T-helper 2 cell treated with Interferon-gamma antibody and Interleukin-4, amounts not matched to agents 5 μg/mL and 100 μg/mL, for 36 hours (primary cell): ENCODE measurements at places on chromosomes 6 and 20.

DNA sequence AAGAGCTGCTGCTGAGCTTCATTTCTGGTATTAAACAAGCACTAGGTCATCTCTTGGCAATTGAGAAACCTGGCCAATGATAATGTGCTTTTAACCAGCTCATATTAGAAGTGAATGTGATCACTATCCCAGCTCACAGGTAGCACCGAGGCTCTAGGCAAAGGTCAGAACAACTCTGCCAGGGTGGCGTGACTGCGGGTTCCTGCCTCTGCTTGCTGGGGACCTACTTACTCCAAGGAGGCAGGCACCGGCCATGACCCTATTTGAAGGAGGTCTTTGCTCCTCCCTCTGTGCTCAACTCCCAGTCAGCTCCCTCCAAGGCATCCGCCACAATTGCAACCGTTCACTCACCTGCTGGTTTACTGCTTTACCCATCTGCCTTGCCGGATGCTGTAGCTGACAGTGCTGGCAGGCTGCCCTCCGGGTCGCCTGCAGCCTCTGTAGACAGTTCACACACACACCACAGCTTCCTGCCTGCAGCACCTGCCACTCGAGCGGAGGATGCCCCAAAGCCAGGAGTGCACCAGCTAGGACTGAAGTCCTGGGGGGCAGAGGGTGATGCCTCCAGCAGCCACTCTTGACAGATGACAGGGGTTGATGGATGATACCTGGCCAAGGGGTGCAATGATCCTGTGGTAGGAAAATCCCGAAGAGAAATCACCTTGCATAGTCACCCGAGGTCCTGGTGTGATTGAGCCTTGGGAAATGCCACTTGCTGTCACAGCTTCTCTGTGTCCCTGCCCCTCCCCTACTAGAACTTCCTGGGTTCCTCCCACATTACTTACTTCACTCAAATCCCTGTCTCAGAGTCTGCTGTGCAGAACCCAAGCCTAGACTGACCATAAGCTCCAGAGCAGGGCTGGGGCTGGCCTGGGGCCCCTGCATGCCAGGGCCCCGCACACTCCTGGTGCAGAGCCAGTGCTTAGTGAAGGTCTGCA, 8.8 kb upstream of the VSX1 start:
- H3K4me1 ChIP-seq = peaks cover 19% of the 10 kb centered on the region
- H3K27ac ChIP-seq = peak overlapping the region; percentile 47
- DNase-seq = peak; percentile 32

- peaks cover 47% of the 10 kb centered on the region for H3K36me3 ChIP-seq
- peak overlapping the region; percentile 54 for H3K27ac ChIP-seq
- H3K4me1 ChIP-seq = peaks cover 60% of the 10 kb centered on the region
- H3K27me3 ChIP-seq = no peaks in the 10 kb centered on the region
- DNase-seq = no peak
Measured at GRCh38 chr6:31465718-31466117, 32.2 kb upstream of the MICB start.

DNA sequence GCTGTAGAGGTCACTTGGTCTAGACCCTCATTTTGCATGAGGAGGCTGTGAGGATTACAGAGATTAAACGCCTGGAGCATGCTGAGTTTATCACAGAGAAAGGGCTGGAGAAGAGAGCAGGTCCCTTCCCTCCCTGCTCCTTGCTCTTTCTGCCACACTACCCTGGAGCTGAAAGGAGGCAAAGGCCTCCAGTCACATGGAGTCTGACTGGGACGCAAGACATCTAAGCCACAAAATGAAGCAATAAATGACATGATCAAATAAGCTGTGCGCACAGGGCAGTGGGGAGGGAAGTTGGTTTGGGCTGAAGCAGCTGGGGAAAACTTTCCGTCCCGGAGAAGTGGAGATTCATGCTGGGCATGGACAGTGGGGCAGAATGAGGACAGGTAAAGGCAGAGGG, 33.3 kb downstream of the ATXN1 start:
- H3K27ac ChIP-seq = no peak overlapping the region
- H3K4me1 ChIP-seq = peaks cover 76% of the 10 kb centered on the region
- H3K27me3 ChIP-seq = no peaks in the 10 kb centered on the region
- H3K36me3 ChIP-seq = peaks cover 29% of the 10 kb centered on the region
- H3K4me3 ChIP-seq = no peak overlapping the region

- DNase-seq = no peak
- H3K36me3 ChIP-seq = no peaks in the 10 kb centered on the region
- H3K27me3 ChIP-seq = peaks cover 40% of the 10 kb centered on the region
- no peaks in the 10 kb centered on the region for H3K4me1 ChIP-seq
Measured at GRCh38 chr20:31476294-31476585, 1.2 kb downstream of the REM1 start.

GRCh38 chr20:48431653-48432493, 395.9 kb downstream of the PREX1 start:
- no peak overlapping the region for H3K27ac ChIP-seq
- no peak overlapping the region for H3K4me3 ChIP-seq
- no peak for DNase-seq

DNA sequence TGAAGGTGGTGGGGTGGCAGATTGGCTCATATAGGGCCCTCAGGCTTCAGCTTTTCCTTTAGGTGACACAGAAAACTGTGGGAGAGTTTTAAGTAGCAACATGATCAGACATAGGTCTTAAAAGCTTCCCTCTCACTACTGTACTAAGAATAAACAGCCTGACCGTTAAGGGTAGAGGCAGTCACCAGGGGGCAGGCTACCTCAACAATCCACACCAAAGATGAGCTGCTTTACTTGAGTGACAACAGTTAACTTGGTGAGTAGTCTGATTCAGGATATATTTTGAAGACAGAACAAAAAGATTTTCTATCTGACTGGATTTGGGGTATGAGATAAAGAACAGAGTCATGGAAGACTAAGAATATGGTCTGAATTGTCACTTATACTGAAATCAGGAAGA, 193.1 kb upstream of the SHLD1 start:
- H3K27me3 ChIP-seq = no peaks in the 10 kb centered on the region
- H3K4me3 ChIP-seq = no peak overlapping the region
- H3K27ac ChIP-seq = no peak overlapping the region
- peaks cover 9% of the 10 kb centered on the region for H3K4me1 ChIP-seq
- H3K36me3 ChIP-seq = peaks cover 42% of the 10 kb centered on the region
- peak; percentile 40 for DNase-seq

GRCh38 chr6:166389119-166389518, 6.4 kb upstream of the MPC1 start:
- H3K4me1 ChIP-seq = peaks cover 2% of the 10 kb centered on the region
- no peak for DNase-seq
- no peak overlapping the region for H3K4me3 ChIP-seq
- no peak overlapping the region for H3K27ac ChIP-seq
- H3K36me3 ChIP-seq = no peaks in the 10 kb centered on the region

- DNase-seq = no peak
- no peak overlapping the region for H3K4me3 ChIP-seq
- H3K27ac ChIP-seq = no peak overlapping the region
- H3K27me3 ChIP-seq = no peaks in the 10 kb centered on the region
- H3K4me1 ChIP-seq = no peaks in the 10 kb centered on the region
- H3K36me3 ChIP-seq = no peaks in the 10 kb centered on the region
Measured at GRCh38 chr20:61948586-61949362, 116.9 kb downstream of the TAF4 start.

DNA sequence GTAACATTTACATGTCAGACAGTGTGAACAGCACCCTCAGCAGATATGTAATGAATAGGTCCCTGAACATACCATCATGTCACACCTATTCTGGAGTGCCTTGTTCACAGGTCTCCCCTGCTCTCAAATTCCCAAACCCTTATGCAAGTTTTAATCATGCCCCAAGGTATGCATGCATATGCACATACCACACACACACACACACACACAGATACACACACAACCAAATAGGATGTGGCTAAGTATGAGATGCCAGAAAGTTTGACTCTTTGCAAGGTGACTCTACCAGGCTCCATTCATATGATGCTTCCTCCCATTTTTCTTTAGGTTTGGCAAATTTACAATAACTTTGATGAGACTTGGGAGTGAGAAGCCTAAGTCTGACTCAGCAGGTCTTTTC, 243.8 kb upstream of the IRAK1BP1 start:
- no peaks in the 10 kb centered on the region for H3K4me1 ChIP-seq
- peaks cover 1% of the 10 kb centered on the region for H3K27me3 ChIP-seq
- H3K36me3 ChIP-seq = no peaks in the 10 kb centered on the region

- no peak overlapping the region for H3K4me3 ChIP-seq
- H3K27me3 ChIP-seq = peaks cover 13% of the 10 kb centered on the region
- peaks cover 10% of the 10 kb centered on the region for H3K4me1 ChIP-seq
- no peak for DNase-seq
Measured at GRCh38 chr6:85364344-85364743, 85.5 kb upstream of the NT5E start.

- peaks cover 3% of the 10 kb centered on the region for H3K4me1 ChIP-seq
- H3K27me3 ChIP-seq = peaks cover 92% of the 10 kb centered on the region
- H3K27ac ChIP-seq = no peak overlapping the region
Measured at GRCh38 chr6:108174371-108175175, 8.8 kb downstream of the NR2E1 start.

GRCh38 chr6:7628479-7628878, 38.5 kb downstream of the SNRNP48 start:
- no peak overlapping the region for H3K27ac ChIP-seq
- no peak overlapping the region for H3K4me3 ChIP-seq
- DNase-seq = no peak
- no peaks in the 10 kb centered on the region for H3K36me3 ChIP-seq
- peaks cover 7% of the 10 kb centered on the region for H3K27me3 ChIP-seq

DNA sequence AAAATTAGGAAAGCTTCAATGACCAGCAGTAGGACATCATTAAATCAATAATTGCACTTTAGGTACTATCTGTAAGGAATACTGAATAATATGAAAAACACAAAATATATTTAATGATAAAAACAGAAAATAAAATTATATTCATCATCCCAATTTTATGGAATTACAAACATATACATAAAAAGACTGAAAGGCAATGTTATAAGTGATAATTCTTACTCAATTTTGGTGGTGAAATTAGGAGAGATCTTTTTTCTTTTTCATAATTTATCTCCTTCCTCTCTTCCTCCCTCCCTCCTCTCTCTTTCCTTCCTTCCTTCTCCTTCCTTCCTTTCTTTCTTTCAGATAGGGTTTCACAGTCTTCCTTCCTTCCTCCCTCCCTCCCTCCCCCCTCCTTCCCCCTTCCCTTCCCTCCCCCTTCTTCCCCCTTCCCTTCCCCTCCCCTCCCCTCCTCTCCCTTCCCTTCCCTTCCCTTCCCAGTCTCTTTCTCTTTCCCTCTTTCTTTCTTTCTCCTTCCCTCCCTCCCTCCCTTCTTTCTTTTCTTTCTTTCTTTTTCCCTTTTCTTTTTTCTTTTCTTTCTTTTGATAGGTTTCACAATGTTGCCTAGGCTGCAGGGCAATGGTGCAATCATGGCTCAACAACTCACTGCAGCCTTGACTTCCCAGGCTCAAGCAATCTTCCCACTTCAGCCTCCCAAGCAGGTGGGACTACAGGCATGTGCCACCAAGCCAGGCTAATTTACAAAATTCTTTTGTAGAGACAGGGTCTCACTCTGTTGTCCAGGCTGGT, 36.8 kb downstream of the RSPH3 start:
- DNase-seq = no peak
- H3K36me3 ChIP-seq = no peaks in the 10 kb centered on the region
- H3K27me3 ChIP-seq = peaks cover 29% of the 10 kb centered on the region
- no peak overlapping the region for H3K27ac ChIP-seq

- no peaks in the 10 kb centered on the region for H3K36me3 ChIP-seq
- H3K27ac ChIP-seq = no peak overlapping the region
- DNase-seq = no peak
- no peak overlapping the region for H3K4me3 ChIP-seq
- H3K4me1 ChIP-seq = peaks cover 5% of the 10 kb centered on the region
- peaks cover 58% of the 10 kb centered on the region for H3K27me3 ChIP-seq
Measured at GRCh38 chr6:84762220-84763002, 2.0 kb downstream of the TBX18 start.

DNA sequence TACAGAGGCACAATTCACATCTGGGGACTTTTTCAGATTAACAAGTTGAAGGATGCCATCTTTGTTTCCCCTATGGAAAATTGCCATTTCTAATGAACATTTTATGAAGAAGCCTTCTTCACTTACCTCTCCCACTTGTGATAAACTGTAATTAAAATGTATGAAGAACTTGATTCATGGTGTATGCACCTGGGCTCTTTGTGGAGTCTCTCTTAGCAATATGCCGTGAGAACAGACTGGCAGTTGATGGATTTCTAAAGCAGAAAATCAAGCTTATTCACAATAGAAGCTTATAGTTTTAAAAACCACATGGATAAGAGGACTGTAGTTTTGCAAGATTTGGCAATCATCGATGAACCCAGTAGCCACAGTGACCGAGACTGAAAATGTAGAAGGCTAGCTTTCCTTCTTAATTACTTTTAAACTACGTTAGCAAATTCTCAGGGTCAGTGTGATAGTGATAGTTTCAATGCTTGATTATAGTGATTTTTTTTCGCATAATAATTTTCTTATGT, 270.6 kb downstream of the PRL start:
- no peak for DNase-seq
- H3K36me3 ChIP-seq = peaks cover 7% of the 10 kb centered on the region
- H3K27me3 ChIP-seq = no peaks in the 10 kb centered on the region

DNA sequence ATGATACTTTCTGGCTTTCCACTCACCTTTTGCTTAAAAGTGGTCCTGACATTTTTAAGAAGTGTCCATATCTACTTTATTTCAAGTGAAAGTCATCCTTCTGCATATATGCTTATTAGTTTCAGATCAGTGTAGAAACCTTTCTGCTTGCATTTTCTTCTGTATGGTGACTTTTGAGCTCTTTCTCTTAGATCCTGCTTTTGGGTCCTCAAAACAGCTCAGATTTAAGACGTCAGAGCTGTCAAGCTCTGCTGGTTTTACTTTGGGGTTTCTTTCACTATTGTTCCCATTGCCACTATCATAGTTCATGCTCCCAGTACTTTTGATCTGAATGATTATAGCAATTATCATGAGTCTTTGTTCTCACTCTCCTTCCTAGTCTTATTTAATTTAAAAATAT, 41.7 kb downstream of the BCKDHB start:
- peaks cover 17% of the 10 kb centered on the region for H3K36me3 ChIP-seq
- H3K4me3 ChIP-seq = no peak overlapping the region
- H3K27ac ChIP-seq = no peak overlapping the region
- H3K27me3 ChIP-seq = no peaks in the 10 kb centered on the region
- no peak for DNase-seq
